ENCODE measurements at places on chromosomes 1 and 21.

GRCh38 chr1:87017998-87018672 is 103.7 kb downstream of the HS2ST1 start:
- no peak for DNase-seq

GRCh38 chr1:217211486-217211885 is 419.4 kb downstream of the GPATCH2 start:
- DNase-seq = no peak

DNA sequence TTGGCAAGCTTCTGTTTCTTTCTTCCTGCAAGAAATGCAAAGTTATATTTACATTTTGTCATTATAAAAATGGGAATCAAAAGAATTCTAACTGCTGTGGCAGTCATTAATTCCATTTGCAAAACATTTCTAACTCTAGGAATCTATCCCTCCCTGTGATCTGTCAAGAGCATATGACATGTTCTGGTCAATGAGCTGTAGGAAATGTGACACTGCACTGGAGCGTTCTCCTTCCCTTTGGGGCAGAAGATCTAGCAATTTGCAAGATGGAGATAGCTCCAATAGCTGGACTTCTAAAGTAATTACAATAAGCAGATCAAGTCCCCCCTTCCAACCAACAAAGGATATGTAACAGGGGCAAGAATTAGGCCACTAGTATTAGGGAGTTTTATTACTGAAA is 6.3 kb downstream of the TOMM20 start:
- DNase-seq = no peak

DNA sequence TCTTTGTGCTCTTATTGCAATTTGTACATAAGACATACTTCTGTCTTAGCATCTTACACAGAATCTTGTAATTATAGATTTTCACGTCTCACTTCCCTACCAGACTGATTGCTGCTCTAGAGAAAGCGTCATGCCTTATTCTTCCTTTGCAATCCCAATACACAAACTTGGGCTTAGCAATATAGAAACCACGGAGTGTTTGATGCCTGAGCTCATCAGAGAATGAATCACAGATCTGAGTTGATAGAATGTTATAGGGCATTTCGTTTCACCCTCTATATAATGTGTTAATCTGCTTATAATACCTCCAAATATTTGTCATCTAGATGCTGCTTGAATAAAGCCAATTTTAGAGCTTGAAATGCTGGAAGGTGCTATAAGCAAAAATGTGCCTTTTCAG is 6.6 kb downstream of the FMO1 start:
- no peak for DNase-seq

DNA sequence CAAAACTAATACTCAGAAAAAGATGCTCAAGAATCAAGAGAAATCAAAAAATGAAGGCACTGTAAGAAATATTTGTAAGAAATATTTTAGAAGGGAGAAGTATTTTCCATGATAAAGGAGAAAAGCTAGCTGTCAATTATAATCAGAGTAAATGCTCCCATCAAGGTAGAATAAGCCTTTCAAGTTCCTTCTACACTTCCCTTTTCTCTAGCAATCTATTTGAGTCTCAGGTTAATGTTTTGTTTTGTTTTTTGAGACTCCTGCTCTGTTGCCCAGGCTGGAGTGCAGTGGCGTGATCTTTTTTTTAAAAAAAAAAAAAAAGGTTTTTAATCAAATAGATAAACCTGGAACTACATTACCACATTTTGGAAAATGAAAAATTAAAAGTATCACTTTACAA is 33.3 kb downstream of the PUM1 start:
- no peak for DNase-seq
